Activated naive CD4-positive, alpha-beta T cell treated with anti-CD3 and anti-CD28 coated beads, Interleukin-2, amount 50 U/mL, for 72 hours (primary cell): ENCODE measurements at places on chromosomes 5 and 9. TPM values are rescaled to one million over a fixed set of nuclear protein-coding genes. Genes with fewer than 3 reads are reported as not detected.

DNA sequence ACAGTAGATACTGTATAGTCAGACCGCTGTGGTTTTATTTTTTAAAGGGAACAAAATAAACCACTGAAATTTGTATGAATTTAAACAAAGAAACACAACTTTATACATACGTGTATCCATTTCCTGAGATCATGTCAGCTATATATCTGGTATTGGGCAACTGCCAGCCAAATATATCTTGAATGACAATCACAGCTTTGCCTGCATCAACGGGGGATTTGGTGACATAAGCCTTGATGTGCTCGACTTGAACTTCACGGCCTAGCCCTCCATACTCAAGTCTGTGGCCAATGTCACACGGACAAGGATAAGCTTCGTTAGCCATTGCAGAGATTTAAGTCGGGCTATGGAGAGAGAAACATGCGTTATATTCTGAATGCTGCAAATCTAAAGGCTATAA lies 17.3 kb downstream of the CMBL start:
- DNase-seq, result no peak

GRCh38 chr5:154534457-154535050 lies 56.5 kb upstream of the HAND1 start:
- DNase-seq, result no peak

SMIM32 gene
- total RNA-seq, result not detected

OR1J2 gene
- not detected for total RNA-seq

- DNase-seq, result no peak
Observed at GRCh38 chr5:58318468-58318867, 141.4 kb downstream of the PLK2 start.

HCN1 gene
- total RNA-seq, result not detected

CREBRF gene
- 39.6 TPM for total RNA-seq

HMCN2 gene
- total RNA-seq, result not detected

SPINK13 gene
- total RNA-seq, result not detected

FAM78A gene
- total RNA-seq, result 45.7 TPM

DNA sequence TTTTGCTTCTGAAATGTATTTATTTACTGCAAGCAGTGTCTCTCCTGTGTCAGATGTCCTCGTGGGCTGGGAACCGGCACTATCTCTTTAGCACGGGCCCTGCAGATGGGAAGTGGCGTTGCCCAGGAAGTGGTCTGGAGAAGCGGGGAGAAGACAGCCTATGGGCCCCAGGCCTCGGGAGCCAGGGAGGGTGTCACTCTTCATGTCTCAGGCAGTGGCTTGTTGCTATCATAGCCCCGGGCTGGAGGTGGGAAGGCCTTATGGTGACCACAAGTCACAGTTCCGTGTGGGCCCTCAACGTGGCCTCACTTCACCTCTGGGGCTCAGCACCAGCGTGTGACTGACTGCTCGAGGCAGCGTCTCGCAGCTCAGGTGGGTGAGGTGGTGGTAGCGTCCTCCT lies 41.4 kb downstream of the SYK start:
- DNase-seq, result no peak

ACER2 gene
- total RNA-seq, result 1.2 TPM

TXNDC8 gene
- total RNA-seq, result not detected

MARCOL gene
- total RNA-seq, result not detected

GRCh38 chr5:178427576-178428197 lies 162.5 kb downstream of the COL23A1 start:
- no peak for DNase-seq

DNA sequence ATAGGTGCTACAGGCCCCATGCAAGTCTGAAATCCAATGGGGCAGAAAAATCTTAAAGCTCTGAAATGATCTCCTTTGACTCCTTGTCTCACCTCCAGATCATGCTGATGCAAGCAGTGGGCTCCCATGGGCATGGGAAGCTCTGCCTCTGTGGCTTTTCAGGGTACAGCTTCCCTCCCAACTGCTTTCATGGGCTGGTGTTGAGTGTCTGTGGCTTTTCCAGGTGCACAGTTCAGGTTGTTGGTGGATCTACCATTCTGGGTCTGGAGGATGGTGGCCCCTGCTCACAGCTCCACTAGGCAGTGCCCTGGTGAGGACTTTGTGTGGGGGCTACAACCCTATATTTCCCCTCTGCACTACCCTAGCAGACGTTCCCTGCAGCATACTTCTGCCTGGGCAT lies 103.5 kb downstream of the STARD4 start:
- no peak for DNase-seq

- no peak for DNase-seq
Observed at GRCh38 chr9:100865111-100865510, 163.4 kb upstream of the PLPPR1 start.

GBGT1 gene
- 3.1 TPM for total RNA-seq

DNA sequence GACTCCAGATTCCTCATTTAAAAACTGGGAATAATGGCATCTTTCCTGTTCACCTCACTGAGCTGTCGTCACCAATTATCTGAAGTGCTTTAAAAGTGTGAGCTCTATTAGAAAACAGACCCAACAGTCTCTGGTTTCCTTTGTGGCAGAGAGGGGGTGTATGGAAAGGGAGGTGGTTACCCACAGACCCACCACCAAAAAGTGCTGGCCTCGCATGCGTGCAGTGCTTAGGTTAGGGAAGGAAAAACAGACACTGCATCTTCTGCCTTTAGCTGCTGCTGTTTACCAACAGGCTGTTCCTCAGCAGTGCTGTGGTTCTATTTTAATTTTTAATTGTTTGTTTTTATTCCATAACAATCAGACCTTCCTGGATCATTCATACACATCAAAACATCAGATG lies 249.6 kb downstream of the PIK3R1 start:
- DNase-seq, result no peak

DNA sequence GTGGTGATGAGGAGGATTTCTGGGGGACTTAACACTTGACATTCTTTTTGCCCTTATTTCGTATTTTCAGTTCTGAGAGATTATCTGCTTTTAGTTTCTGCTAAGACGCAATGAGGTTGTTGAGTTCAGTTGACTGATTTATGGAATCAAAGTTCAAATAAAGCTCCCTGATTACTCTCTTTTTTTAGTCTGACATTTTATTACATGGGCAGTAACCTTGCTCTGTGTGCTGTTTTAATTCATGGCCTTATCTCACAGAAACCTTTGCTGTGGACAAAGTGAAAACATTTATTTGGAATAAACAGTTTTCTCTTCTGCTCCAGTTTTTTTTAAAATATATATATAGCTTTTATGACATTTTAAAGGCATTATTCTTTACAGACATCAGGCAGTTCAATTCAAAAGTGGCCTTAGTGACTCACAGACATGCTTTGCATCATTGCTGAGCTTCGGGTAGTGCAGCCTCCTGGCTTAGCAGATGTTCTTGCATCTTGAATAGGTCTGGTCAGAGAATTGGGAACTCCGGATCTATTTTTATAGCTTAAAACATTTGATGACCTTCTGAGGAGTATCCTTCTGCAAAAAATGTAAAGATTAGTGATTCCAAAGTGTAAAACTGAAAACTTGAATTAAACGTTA lies 162.9 kb downstream of the FAM170A start:
- no peak for DNase-seq

DNA sequence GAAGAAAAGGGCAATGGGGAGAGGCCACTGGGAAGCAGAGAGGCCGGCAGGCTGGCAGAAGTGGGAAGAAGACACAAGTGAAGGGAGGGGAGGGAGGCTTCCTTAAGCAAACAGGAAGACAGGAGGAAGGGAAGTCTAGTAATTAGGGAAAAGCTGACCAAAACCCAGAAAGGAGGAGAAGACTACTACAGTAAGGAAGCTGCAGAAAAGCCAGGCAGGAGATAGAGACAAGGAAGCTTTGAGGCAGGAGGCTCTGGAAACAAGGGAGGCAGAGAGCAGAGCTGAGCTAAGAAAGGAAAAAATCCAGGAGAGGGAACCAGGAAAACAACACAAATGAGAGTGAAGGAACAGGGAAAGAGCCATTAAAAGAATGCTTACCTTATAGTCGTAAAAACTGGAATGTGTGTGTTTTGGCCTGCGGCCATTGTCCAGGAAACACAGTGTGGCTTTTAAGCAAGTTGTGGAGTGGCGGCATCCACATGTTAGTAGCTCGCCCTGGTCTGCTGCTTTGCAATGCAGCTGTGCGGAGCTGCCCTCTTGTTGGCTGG lies 317.1 kb upstream of the CLINT1 start:
- DNase-seq, result no peak

DNA sequence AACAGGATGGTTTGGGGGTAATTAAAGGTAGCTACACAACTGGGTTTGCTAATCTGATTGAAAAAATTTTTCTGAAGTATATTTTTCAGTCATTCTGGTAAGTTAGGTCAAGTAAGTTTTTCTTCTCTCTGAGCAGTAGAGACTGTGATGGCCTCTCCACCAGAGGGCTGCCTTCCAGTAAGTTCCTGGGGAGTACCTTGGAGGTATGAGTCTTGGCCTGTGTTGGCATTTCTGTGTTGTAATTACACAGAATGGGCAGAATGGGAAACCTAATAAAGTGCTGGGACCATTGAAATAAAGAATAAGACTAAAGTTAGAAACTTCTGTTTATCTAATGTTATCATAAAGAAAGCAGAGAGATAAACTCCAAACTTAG lies 430.8 kb downstream of the ARHGEF28 start:
- no peak for DNase-seq

GRCh38 chr9:108156270-108156998 lies 666.9 kb upstream of the KLF4 start:
- DNase-seq, result no peak

DNA sequence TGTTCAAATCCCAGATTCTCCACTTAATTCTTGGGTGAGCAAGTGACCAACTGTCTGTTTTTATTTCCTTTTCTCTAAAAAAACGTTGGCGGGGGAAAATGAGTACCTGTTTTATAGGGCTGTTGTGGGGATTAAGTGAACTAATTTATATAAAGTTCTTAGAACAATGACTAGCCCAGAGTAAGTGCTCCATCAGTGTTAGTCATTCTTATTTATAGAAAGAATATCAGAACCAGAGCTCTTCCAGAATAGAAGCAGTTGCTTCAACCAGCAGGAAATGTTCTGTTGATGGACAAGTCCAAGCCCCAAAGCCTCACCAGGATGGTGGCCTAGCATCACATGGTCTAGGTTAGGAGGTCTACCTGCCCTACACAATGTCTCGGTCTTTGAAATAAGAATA lies 379.2 kb downstream of the ACTL7B start:
- DNase-seq, result no peak

GRCh38 chr5:123104607-123105006 lies 15.6 kb downstream of the PRDM6 start:
- no peak for DNase-seq

AJM1 gene
- total RNA-seq, result 6.7 TPM

DNA sequence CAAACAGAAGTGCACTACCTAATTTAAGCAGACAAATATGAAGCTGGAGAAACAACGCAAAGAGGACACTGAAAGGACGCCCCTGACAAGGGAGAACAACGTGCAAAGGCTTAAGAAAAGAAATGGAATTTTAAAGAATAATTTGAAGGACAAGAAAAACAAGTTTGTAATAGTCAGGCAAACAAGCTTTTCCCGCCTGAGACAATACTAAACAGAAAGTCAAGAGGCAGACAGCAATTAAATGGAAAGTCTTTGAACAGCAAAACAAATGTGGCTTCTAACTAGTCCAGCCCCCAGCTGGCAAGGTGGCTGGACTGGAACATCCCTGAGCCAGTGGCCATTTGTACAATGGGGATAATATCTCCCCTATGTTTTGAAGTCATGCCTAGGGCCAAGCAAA lies 63.3 kb downstream of the SIL1 start:
- DNase-seq, result no peak

F12 gene
- total RNA-seq, result 2.2 TPM

SNCB gene
- total RNA-seq, result not detected

DNA sequence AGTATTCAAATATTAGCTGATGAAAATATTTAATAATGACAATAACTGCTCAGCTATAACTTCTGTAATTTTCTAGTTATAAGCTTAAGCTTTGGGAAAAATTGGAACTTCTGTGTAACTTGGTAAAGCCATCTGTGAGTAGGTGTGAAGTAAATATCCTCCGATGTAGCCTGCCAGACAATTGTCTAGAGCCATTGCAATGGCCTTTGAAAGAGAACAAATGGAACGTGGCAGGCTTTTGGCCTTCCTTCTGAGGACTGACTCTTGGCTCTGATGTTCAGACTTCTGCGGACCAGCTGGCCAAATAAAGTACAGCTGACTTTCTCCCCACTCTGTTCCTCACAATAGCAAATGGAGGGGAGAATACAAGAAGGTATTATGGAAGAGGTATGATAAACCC lies 203.4 kb upstream of the NMUR2 start:
- no peak for DNase-seq

RNF183 gene
- total RNA-seq, result not detected

DNA sequence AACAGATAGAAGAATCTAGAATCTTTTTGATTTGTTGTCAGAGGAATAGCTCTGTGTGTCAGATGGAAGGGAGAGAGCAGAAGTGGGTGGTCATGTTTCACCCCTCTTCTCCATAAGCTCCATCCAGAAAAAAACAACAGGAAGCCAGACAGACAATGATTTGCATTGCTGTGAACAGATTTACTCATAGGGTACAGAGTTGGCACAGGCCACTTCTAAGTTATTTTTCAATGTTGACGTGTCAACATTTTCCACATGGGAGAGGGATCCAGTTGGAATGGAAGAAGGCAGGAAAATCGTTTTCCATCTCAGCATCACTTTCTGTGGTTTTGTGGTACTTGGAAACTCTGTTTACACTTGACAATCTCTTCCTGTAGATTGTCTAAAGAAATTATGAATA lies 86.7 kb downstream of the INSYN2B start:
- DNase-seq, result no peak

- no peak for DNase-seq
Observed at GRCh38 chr5:154862766-154863165, 4.3 kb downstream of the CNOT8 start.

IL13 gene
- 0.72 TPM for total RNA-seq

- no peak for DNase-seq
Observed at GRCh38 chr5:73917433-73917832, 291.4 kb downstream of the ARHGEF28 start.

- no peak for DNase-seq
Observed at GRCh38 chr5:8568858-8569257, 699.9 kb downstream of the MTRR start.

GRCh38 chr5:149865746-149866145 lies 78.8 kb downstream of the PDE6A start:
- DNase-seq, result no peak

DNA sequence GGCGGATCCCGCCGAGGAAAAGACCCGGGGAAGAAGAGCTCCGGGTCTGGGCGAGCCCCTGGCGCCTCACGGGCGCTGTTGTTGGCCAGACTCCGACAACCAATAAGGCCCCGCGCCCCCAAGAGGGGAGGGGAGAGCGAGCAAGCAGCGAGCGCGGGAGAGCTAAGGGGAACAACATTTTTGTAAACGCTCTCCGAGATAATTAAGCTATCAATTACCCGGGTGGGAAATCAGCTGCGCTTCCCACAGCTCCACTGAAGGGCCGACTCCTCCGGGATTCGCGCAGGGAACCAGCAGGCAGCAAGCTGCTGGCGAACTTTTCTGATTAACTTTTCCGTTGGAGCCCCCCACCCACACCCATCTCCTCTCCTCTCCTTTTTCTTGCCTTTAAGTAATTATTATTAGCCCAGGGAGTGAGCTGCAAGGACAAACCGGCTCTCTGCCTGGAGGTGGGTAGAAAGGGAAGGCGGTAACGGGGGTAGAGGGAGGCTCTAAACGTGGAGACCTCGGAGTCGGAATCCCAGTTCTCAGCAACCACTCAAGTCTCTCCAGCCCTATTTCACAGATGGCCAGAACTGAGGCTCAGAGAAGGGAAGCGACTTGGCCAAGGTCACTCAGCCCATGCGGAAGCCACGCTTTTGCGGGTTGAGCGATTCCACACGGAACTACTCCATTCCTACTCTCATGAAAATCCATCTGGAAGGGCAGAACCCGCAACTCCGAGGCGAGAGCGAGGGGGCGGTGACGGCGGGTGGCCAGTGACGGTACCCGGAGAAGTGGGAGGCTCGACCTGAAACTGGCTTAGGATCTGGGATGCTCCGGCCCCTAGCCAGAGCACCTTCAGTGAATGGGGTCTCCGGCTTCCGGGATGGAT lies 1.3 kb downstream of the ASTN2 start:
- no peak for DNase-seq

CHSY3 gene
- total RNA-seq, result not detected
